ENCODE measurements at places on chromosomes 6 and 20.
A peak's percentile ranks its signal among the peaks of the same experiment; 100 is the strongest.

GRCh38 chr6:141203902-141204575, 928.7 kb upstream of the GJE1 start:
- no peak for DNase-seq

GRCh38 chr6:39209911-39210310, 19.4 kb downstream of the KCNK5 start:
- DNase-seq: no peak

GRCh38 chr6:14595751-14596150, 478.2 kb downstream of the CD83 start:
- no peak for DNase-seq

- DNase-seq: no peak
These were observed 57.8 kb downstream of the GCLC start for GRCh38 chr6:53487080-53487479.

GRCh38 chr6:52749556-52750152, 13.6 kb downstream of the GSTA2 start:
- no peak for DNase-seq

GRCh38 chr6:144321839-144322591, 36.9 kb downstream of the UTRN start:
- DNase-seq: no peak

DNA sequence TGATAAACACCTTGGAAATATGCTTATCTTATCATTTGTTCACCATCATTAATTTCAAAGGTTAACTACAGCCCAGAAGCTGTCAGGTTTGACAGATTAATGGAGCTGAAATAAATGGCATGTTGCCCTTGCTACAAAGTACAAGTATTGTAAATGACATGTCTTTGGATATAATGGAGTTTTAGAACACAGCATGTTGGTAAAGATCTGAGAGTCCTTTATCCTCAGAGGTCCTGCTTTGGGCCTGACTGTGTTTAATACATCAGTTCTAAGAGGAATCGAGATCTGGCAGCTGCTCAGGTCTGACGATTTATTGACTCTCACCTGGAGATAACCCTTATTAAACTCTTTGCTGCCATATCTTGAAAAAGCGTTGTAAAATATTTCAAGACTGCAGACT, 222.7 kb upstream of the OPRM1 start:
- no peak for DNase-seq

DNA sequence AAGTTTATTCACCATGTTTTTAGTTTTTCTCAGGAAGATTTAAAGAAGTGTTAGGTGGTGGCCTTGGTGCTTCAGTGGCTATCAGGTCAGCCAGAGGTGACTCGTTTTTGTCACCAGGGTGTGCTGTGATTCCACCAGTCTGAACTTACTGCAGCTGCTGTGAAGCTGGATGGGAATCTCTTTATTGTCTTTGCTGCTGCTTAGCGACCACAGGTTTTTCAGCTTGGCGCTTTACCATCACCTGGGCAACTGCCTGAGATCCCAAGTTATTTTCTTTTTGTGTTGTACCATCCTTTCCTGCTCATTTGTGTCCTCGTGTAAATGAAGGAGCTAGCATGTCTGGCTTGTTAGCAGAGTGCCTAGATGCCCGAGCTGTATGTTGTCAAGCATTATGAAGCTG, 146.9 kb downstream of the MACROD2 start:
- DNase-seq: peak; percentile 1

- no peak for DNase-seq
These were observed 83.8 kb upstream of the SUPT3H start for GRCh38 chr6:45461486-45461885.

- DNase-seq: no peak
These were observed 307.5 kb downstream of the CDKAL1 start for GRCh38 chr6:20841806-20842205.

DNA sequence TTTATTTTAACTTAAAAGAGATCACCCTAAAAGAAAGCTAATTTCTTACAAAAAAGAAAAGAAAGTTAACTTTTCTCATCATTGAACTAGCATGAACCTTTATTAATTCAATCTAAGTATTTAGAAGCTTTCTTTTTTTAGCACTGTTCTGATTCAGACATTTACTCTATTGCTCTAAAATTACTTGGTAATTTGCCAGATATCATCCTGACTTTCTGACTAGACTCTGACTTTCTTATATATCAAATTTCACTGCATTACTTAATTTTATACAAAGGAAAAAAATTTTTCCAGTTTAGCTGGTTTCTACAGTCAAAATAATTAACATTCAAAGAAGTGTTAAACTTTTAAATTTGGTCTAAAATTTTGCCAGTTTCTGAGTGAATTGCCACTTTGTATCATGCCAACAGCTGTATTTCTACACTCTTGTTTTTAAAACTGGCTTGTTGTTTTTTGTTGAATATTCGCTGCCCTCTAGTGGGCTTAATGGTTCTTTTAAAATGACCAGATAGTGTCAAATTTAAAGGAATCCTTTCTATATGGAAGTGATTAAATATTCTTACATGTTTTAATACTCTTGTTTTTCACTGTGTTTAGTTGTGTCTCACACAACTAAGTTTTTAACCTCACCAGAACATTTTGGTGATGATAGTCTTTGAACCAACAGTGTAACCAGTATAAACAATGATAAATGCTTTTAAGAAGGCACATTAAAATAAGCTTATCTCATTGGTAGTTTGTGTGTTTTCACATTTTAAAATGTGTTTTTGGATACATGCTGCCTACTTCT, 102.0 kb downstream of the POPDC3 start:
- peak; percentile 72 for DNase-seq

Measured in erythroblast (primary cell).